ENCODE measurements at places on chromosomes 2 and 18.

DNA sequence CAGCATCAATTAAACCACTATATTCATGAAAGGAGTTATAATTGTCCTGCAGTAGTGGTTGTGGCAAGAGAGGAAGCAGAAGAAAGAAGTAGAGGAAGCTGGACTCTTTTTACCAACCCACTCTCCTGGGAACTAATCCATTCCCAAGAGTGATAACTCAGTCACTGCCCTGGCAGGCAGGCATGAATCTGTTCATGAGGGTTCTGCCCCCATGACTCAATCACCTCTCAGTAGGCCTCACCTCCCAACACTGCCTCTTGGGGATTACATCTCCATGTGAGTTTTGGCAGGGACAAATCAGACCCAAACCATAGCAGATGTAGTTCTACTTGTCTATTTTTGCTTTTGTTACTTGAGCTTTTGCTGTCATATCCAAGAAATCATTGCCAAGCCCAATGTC lies 232.7 kb upstream of the MAP2 start:
- no peak for DNase-seq

DNA sequence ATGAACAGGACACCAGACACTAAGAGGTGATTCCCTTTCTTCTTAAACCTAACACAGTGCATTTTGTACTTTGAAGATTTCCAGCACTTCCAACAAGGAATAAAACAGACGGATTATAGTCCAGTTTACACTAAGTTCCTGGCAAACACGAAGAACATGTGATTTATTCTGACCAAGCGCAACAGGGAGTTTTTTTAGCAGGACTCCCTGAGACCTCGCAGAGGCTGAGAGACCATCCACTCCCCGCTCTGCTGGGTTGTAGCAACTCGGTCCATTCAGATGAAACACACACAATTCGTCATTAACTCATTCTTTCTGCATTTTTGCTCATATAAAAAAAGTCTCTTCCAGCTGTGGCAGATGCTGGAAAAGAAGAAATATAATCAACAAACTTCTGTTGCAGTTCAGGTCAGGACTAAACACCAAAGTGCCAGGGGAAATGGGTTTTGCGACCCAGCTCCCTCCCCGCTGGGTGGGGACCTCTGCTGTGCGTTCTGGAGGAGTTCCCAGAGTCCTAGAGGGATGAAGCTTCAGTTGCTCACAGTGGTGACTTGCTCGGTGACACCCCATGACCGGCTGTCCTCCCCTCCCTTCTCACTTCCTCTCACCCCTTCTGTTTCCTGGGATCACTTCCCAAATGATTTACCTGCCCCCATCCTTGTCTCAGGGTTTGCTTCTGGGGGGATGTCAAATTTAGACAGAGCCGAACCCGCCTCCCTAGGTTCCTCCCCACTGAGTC lies 52.5 kb downstream of the KCNF1 start:
- DNase-seq, result no peak

DNA sequence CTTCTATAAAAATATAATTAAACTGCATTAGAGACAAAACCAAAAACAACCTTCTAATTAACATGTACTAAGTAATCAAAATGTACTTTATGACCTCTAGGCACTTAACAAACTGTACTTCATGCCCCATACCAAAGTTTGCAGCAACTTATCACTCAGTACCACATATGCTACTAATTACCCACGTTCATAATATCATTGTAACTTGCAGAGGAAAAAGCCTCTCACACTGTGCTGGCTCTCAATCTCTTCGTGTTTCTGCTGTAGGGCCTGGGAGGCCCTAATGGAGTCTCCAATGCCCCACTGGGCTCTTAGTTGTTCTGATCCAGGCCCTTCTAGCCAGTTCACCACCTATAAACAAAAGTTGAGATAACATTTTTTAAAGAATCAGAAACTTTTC lies 82.1 kb upstream of the CCDC141 start:
- DNase-seq, result no peak

DNA sequence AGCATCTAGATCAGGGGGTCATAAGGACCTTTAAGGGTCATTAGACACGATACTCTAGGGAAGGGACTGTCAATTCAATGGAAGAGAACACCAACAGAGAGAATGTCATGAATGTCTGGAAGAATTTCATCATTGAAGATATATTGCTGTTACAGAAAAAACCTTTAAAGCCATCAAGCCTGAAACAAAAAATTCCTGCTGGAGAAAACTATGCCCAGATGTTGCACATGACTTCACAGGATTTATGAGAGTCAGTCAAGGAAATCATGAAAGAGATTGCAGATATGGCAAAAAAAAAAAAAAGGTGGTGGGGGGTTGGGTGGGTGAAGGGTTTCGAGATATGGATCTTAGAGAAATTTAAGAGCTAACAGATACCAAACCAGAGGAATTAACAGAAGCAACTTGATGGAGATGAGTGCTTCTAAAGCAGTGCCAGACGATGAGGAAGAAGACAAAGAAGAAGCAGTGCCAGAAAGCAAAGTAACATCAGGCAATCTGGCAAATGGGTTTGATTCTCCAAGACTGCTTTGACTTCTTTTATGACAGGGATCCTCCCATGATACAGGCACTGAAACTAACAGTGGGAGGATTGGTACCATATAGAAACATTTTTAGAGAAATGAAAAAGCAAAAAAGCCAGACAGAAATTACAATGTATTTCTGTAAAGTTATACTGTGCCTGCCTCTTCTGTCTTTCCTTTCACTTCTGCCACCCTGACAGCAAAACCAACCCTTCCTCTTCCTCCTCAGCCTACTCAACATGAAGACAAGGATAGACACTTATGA lies 28.5 kb downstream of the MAP4K3 start:
- DNase-seq, result no peak

- DNase-seq, result no peak
Observed at GRCh38 chr18:76699923-76700322, 122.4 kb upstream of the ZNF236 start.

- no peak for DNase-seq
Observed at GRCh38 chr2:18828296-18828695, 238.9 kb upstream of the NT5C1B start.

DNA sequence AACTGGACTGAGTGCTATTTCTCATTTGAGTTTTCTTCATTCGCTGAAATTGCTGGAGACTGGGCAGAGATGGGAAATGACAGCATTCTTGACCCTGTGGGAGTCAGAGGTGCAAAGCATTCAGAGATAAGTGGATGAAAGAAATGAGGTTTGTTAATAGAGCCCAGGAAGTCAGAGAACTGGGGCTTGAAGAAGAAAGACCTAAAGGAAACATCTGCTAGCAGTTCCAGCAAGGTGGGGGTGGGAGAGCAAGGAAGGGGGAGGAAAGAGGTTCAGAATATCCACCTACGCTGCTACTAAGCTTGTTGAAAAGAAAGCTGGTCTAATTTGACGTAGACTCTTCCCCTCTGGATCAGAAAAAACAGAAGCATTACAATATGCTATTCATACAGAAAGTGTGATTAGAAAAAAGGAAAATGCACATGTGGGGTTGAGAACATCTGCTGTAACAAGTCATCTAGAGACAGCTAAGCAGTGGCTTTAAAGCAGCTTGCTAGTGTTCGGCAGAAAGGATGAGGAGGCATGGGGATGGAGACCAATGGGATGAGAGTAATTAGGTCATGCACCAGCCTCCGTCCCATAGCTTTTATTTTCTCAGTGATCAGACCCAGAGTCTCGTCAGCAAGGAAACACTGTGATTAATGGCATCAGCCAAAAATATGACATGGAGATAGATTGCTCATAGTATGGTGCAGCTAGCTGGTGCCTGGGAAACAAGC lies 29.7 kb downstream of the NAB1 start:
- no peak for DNase-seq

DNA sequence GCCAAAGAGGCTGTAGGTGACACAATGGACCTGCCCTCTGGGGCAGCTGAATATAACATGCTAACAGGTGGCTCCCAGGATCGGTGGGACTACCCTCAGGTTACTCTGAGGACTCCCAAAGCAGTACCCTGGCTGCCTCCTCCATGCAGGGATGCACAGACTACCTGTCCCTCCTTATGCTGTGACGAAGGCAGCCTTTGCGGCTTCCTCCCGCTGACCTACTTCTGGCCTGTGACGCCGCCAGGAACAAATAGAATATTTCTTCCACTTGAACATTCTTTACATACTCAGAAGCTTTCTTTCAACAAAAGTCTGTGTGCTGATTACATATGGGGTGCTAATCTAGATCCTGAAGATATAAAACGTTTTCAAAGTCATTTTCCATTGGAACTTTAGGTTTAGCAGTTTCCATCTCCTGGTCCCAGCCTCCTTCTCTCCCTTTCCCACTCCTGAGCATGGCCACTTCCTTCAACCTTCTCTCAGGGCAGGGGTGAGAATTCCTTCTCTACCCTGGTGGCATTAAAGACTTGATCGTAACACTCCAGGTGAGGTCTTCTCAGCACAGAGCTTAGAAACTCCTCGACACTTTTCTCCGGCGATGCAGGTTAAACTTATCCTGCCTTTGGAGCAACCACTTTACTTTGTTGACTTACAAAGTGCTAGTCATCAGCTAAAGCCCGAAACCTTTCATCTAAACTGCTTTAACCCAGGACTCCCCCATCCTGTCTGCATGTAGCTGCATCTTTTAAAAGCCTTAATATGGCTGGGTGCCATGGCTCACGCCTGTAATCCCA lies 58.9 kb upstream of the STK17B start:
- no peak for DNase-seq

DNA sequence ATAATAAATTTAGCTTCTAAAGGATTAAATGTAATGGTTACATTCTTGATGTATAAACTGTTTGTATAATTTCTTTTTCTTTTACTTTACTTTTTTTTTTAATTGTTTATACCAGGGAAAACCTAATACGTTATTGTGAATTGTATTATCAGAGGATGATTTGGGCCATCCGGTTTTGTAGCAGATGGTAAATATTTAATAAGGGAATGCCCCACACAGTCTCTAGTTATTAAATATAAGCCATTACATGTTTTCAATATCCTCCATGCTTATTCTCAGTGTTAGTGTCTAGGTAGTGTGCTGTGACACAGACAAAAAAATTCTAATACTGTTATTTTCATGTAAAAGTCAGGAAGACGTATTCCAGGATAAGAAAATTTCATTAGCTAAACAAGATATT lies 553.9 kb downstream of the ZNF804A start:
- no peak for DNase-seq

GRCh38 chr2:105085525-105085924 lies 47.7 kb downstream of the MRPS9 start:
- no peak for DNase-seq

DNA sequence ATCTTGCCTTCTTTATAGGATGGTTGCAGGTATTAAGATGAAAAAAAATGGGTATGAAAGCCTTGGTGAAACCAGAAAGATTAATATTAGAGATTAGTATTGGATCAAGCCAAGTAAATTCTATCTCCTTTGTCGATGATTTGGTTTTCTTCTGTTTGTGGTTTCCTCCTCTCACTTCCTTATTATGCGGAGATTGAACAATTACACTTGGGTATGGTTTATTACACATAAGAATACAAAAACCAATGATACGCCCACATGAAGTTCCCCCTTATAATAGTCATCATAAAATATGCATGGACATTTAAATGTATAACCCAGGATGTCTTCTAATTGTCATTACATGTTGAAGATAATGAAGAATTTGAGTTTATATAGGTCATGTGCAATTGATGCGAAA lies 4.9 kb downstream of the LTBP1 start:
- no peak for DNase-seq

DNA sequence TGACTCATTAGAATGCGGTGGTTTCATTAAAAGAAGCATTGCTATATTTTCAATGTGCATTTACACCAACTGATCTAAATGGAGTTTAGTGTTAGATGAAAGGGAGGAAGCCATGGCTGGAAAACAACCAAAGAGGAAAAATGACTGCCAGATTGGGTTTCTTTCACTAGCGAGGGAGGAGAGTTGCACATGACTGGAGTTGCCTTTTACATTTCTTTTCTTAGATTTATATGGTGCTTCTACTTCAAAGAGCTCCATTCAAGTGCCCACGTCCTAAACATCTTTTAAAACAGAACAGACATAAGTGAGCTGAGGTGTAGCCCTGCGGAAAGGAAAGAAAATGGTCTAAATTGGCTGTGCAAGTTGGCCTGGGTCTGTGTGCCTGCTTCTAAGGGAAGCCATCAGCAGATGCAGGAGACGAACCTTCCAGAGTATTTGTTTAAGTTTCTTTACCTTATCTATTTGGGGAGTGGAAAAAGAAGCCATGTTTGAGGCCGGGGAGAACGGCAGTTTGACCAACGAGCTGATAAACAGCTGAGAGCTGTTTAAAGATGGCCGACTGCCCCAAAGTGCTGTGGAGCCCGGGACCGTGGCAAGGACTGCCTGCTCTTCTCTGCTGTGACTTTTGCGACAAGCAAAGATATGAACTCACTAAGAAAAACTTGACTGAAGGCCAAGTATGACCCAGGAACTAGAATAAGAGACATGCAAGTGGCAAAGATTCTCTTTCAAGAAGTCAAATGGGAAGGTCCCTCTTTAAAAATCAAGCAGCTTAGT lies 327.0 kb downstream of the ZNF516 start:
- DNase-seq, result no peak

GRCh38 chr18:49094979-49095632 lies 144.3 kb upstream of the SMAD7 start:
- no peak for DNase-seq
